Ovary (tissue), 10 donors: ENCODE measurements at places on chromosomes 3 and 15. TPM values are rescaled to one million over a fixed set of nuclear protein-coding genes. Genes with fewer than 3 reads are reported as not detected.

- DNase-seq = no peak
These were observed 61.8 kb downstream of the RUBCN start for GRCh38 chr3:197674741-197675562.

TM4SF18 gene
- total RNA-seq = 7.3 TPM

DNA sequence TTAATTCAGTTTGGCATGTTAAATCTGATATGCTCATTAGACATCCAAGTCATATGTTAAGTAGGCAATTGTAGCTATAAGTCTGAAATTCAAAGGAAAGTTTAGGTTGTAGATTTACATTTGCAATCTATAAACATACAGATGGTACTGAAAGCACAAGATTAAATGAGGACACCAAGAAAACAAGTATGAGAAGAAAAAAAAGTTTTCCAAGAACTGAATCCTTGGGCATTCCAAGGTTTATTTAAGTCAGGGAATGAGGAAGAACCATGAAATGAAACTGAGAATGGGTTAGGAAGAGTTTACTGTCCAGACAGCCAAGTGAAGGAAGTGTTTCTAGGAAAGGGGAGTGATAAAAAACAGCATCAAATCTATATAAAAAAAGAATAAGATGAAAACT lies 756.1 kb upstream of the DPPA4 start:
- DNase-seq = no peak

- DNase-seq = no peak
These were observed 733.5 kb downstream of the NTRK3 start for GRCh38 chr15:87522997-87523396.

GRCh38 chr3:153767601-153768560 lies 353.3 kb upstream of the ARHGEF26 start:
- DNase-seq = no peak
